ENCODE measurements at places on chromosomes 13 and 19. TPM values are rescaled to one million over a fixed set of nuclear protein-coding genes. Genes with fewer than 3 reads are reported as not detected.

GRCh38 chr13:23354520-23354919 is 79.0 kb downstream of the SACS start:
- no peak for DNase-seq

GRCh38 chr19:45615795-45616703 is 14.0 kb upstream of the GPR4 start:
- peak; percentile 72 for DNase-seq

DNA sequence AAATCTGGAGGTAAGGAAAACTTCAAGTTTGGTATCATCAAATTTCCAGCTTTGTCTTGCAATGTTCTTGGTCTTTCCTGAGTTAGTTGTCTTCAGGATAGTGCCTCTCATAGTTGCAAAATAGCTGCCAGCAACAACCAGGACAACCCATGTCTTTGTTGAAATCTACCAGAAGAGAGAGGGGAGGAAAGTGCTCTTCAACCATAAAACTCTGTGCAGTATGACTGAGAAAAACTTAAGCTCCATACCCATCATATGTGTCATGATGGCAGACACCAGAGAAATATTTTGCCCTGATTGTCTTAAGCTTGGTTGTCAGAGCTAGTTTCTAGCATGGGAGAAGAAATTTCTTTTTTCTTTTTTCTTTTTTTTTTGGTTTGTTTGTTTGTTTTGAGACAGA is 103.3 kb downstream of the SPRY2 start:
- DNase-seq: no peak

Gene TM9SF2
- 87.6 TPM for total RNA-seq

GRCh38 chr13:31198519-31198918 is 1.3 kb upstream of the B3GLCT start:
- DNase-seq: no peak

DNA sequence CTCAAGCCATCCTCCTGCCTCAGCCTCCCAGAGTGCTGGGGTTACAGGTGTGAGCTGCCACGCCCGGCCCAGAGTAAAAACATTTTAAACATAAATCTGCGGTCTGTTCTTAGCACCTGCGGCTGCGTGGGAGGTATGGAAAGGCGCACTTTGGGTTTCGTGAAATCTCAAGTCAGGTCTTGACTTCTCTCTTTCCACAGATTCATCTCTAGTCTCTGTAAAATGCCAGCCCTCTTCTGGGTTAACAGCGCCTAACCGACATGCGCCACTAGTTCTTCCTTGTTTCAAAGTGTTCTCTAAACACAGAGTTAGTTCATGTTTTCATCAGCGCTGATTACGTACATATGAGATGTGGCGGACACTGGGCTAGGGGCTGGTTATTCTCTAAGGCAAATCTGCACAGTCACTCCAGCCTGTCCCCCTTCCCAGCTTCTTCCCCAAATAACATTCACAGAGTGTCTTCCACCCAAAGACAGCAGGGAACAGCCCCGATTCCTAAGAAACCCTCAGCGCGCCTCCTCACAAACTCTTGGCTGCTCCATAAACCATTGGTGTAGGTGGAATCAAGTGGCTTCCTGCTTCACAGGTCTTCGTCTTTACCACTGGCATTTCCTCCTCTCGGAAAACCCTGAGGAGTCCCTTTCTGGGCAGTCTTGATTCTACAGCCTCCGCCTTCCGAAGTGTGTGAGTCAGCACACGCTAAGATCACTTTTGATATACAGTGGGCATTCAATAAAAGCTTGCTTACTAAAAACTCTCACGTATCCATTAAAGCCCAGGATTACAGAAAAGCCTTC is 1.4 kb downstream of the PARP4 start:
- DNase-seq: no peak

- DNase-seq: peak; percentile 53
Measured at GRCh38 chr19:33394723-33395560, 21.4 kb downstream of the CEBPG start.

DNA sequence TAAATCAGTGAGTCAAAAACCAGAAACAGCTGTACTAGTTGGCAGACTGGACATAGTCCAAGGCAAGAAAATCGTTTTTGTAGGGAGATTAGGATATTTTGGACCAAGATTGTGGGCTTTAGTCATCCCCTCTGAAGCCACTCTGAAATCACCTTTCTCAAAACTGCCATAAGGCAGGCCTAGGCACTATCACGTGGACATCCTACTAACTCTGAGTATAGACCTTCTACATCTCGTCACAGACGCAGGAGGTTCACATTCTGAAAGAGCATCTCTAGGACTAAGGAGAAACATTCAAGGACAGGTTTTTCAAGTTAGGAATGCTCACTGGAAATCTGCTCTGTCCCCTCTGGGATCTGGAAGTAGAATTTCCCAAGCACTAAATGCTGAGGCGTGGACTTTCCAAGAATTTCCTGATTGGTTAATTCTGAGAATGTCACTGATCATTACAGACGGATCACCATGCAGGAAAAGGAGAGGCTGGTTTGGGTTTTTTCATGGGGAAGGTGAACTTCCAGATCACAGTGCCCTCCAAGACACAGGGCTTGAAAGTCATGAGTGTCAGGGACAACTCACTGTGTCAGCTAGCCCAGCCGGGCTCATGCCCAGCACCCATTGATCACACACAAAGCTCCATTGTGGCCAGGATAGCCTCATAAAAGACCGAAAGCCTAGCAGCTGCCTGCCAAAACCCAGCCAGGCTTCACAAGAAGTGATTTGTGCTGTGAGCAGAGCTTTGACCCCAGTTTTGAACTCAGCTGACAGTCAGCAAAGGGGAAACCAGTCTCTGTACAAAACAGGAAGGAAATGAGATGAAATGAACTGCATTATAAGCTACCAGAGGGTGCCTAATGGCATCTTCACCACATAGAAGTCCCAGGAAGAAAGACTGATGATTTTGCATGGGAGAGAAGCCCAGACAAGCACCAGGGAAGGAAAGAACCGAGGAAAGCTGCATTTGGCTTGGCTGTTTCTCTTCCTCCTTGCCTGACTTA is 2.7 kb upstream of the RUBCNL start:
- DNase-seq: peak; percentile 24

DNA sequence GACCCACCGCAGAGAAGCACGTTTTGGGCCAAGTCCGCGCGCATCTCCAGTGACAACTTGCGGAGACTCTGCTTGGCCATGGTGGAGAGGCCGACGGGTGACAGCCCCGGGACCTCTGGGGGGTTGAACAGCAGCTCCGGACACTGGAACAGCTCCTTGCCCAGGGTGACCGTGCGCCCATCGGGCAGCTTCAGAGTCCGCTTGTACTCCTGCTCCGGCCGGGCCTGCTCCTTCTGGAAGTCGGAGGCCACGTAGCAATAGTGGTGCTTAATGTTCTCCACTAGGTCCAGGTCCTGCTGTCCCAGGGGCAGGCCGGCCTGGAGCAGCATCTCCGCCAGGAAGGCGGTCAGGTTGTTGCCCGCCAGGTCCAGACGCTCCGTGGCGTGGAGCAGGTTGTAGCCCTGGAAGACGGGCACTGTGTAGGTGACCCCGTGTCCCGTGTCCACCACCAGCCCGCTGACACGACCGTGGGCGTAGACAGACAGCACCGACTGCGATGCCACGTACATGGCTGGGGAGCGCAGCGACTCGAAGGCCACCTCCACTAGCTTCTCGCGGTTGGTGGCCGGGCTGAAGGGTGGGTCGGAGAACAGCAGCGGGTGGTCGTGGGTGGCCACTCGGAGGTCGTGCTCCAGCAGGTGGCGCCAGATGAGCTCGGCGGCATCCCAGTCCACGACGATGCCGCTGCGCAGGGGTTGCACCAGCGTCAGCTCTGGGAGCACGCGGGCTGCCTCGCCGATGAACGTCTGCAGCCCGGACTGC is 743 bp downstream of the ACTL9 start:
- no peak for DNase-seq

Gene VSIG10L
- 1.3 TPM for total RNA-seq

- DNase-seq: no peak
Measured at GRCh38 chr13:108230377-108230776, 12.2 kb downstream of the ABHD13 start.

- DNase-seq: no peak
Measured at GRCh38 chr19:3132971-3133792, 2.7 kb upstream of the GNA15 start.

- no peak for DNase-seq
Measured at GRCh38 chr13:113155201-113155600, 3.2 kb upstream of the PROZ start.

Gene SLITRK5
- 0.02 TPM for total RNA-seq

DNA sequence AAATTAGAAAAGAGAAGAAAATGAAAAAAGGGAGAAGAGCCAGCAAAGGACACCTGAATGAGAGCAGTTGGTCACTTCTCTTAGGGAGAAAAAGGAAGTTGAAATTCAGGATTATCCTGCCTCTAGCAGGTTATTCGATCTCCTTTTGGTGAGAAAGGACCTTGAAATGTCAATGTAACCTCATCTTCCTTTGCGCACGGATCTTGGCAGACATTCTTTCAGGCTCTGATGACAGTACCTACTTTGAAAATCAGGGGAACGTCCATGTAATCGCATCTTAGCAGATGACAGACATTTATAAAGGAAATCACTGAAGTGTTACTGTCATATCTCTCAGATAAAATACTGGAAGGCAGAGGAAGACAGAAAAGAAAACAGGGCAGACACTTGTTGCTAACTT is 36.7 kb downstream of the FRY start:
- no peak for DNase-seq

Gene CYP4F2
- total RNA-seq: 172 TPM

DNA sequence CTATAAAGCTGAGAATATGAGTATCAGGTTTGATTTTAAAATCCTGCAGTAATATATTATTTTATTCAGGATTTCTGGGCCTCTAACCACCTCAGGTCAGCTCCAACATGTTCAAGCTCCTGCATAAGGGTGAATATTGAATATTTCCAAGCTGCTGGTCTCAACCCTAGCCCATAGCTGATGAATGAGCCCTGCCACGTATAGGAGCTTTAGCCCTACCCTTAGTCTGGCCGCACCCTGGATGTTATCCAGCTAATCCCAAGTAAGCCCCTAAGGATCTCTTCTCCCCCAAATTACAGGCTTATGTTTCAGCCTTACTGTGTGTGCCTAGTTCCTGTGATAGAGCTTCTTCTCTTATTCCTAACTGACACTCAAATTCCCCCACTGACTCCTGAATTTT is 240.6 kb downstream of the KCTD12 start:
- DNase-seq: no peak

GRCh38 chr13:77810430-77810829 is 108.2 kb downstream of the EDNRB start:
- DNase-seq: no peak

Gene PSG3
- total RNA-seq: not detected

DNA sequence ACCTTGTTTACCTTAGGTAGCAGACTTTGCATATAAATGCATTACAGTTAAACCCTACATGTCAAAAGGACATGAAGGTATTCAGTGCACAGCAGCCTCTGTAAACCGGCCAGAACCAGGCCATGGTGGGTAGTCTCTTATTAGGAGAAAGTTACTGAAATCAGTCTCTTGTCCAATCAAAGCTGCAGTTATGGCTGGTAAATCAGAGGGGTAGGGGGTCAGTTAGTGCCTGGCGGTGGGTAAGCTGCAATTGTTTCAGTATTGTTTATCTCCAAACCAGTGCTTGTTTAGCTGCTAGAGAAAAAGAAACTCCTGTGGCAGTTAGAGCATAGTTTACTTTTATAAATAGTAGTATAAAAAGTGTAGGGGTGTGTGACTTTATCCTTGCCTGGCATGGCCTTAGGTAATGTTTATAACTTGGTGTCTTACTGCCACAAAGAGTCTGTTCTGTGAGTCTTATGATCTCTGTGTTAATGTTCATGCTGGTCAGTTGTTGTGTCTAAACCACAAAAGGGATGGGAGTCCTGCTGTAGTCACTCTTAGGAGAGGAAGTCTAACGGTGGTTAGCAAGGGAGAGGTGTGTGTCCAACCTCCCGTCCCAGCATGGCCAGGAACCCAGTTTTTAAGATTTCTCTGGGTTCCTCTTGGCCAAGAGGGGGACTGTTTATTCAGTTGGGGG is 28.0 kb downstream of the CHST8 start:
- DNase-seq: no peak

Gene HCST
- 3.9 TPM for total RNA-seq

Gene ZNF304
- total RNA-seq: 1.9 TPM

Gene FSD1
- total RNA-seq: 0.46 TPM

- DNase-seq: no peak
Measured at GRCh38 chr13:72384186-72384823, 343.1 kb downstream of the MZT1 start.

GRCh38 chr19:10836479-10837330 is 693 bp upstream of the TMED1 start:
- DNase-seq: peak; percentile 85

Gene STOML3
- total RNA-seq: not detected

Gene NLRP4
- total RNA-seq: not detected

GRCh38 chr19:38319421-38320258 is at the start of gene KCNK6:
Gene KCNK6, plus strand, starts transcription at chr19:38319845. Its CDS starts 106 bp downstream, at chr19:38319951.
- peak; percentile 67 for DNase-seq

- peak; percentile 97 for DNase-seq
Measured at GRCh38 chr13:30408319-30409101, 13.8 kb upstream of the UBE2L5 start.

GRCh38 chr13:24651718-24652345 is 28.4 kb upstream of the ATP12A start:
- DNase-seq: no peak

DNA sequence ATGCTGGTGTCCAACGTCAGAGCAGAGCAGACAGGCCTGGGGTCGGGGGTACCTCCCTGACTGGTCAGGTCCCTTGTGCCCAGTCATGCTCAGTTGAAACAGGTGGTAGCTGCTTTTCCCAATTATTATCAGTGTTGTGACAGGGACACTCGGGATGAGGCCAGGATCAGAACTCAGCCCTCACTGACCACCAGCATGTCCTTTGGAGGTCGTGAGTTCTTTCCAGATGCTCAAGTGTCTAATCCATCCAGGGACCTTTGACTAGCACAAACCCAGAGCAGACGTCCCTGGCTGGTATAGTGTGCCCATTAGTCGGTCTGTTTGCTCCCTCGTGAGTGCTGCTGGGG is 22.4 kb downstream of the MAU2 start:
- no peak for DNase-seq

DNA sequence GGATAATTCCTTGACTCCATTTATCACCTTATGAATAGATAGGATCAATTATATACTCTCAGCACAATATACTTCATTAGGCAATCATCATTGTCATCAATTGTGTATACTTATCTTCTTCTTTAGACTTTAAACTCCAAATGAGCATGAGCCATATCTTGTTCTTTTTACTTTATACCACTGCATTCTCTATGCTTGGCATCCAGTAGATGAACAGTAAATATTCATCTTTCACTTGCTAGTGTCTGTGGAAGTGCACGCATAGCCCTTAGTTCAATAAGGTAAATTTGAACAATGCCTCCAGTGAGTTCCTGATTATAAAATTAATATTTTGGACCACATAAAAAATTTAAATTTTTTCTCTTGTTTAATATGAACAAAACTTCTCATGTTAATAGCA is 172.3 kb upstream of the SPRY2 start:
- no peak for DNase-seq
